ENCODE measurements at places on chromosomes 7 and 10.
A peak's percentile ranks its signal among the peaks of the same experiment; 100 is the strongest.

GRCh38 chr10:33134011-33134751, 176.2 kb upstream of the ITGB1 start:
- no peak for DNase-seq

DNA sequence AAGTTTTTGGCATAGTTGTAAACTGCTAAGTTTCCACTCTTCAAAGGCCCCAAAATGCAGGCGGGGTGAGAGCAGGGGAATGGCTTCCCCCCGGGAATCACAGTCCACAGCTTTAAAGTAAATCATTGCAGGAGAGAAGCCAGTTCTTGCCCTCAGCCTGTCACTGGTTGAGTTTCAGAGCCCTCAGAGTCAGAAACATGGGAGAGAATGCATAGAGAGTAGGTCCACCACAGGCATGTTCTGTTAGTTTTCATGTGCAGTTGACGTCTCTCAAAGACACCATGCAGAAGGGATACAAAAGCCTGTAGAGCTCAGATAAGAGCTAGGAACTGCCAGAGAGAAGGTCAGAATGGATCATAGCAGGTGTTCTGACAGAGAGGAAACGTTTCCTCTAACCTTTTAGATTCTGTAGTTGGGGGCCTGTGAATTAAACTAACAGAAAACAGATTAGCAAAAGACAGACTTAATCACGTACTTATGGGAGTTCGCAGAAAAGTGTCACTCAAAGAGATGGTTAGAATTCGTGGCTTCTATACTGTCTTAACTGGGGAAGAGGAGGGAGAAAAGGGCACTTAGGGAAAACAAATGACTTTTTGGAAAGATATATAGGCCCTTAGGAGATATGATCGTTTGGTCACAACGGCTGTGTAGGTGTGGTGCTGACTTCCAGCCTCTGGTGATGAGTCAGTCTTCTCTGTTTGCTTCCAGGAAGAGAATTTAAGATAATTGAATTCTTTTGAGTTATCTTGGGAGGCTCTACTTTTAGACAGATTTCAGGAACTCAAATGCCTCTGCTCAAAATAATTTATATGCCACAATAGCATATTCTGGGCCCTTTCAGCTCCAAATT, 48.0 kb upstream of the MSRB2 start:
- DNase-seq = no peak

DNA sequence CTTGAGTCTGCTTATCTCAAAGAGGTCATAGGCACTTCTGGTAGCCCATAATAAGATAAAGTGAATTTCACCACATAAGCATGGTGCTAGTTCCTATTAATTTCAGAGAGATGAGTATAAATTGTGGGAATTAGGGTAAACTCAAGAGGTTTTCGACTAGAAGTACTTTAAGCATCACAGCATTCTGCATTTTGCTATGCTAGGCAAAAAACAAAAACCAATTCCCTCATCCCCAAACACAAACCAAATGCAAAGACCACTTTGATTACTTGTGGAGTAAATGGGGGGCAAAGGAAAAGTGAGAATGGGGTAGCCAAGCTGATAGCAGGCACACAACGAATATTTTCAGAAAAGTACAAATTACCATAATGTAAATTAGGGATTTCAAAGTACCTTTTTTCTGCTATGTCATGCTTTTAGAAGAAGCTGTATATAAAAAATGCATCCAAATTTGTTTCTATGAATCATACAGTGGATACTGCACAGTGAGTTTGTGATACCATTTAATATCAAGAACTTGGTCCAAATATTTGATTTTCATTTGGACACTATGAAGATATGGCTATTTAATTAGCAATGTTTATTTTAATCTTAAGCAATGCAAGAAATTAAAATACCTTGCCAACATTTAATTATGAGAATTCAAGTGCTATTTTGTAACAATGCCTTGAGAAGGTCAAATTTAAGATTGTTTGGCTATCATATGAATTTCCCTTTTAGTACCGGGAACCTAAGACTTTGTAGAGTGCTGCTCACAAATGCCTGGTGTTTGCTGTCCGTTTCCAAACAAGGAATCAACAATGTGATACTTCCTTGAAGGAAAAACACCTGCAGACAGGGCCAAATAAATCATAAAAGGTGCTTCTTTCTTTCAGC, 455.5 kb downstream of the PHTF2 start:
- DNase-seq = no peak

DNA sequence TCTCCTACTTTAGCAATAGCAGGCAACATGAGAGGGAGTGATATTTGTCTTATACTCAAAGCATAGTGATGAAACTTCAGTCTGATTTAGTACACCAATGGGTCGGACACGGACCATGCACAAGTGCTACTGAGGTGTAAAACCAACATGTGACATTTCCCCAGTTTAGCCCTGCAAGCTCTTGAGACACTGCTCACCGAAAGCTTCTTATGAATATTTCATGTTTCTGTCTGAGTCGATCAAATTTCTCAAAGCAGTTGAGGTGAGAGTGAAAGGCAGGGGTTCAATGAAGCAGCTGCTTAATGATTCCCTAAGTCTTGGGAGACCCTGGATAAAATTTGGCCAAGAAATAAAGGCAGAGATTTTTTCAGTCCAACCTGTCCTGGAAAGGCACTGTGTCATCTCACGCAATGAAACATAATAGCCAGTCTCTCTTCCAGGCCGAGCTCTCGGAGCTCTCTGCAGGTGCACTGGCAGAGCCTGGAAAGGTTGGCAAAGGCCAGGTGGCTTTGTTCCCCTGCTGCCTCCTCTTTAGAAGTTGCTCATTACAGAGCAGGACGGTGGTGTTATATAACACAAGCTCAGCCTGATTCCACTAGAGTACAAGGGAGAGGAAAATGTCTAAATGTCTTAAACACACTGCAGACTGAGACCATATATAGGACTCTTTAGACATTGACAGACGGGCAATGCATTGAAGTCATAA, 33.9 kb upstream of the XPNPEP1 start:
- DNase-seq = no peak

GRCh38 chr10:20552382-20552781, 344.7 kb downstream of the NEBL start:
- DNase-seq = no peak

DNA sequence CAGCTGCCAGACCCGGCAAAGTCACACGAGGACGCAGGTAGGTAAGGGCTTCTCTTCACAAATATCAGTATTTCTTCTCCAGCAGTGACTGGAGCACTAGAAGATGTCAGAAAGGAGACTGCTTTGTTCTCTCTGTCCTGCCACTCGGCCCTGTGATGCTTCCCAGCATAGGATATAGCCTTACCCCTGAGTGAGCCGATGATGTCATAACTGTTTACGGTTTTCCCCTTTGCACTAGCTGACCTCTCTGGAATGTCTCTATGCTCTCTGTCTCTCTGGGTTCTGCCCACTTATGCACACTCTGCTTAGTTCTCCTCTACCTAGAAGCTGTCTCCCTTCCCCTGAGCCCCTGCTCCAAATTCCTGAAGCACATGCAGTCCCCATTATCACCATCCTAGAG, 167.5 kb upstream of the PODXL start:
- no peak for DNase-seq

DNA sequence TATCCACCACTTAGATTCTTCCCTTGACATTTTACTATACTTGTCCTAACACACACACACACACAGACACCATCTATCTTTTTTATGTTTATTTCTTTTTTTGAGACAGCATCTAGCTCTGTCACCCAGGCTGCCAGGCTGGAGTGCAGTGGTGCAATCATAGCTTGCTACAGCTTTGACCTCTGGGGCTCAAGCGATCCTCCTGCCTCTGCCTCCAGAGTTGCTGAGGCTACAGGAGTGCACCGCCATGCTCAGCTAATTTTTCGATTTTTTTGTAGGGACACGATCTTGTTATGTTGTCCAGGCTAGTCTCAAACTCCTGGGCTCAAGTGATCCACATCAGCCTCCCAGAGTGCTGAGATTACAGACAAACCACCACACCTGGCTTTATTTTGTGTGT, 16.7 kb downstream of the WIPI2 start:
- no peak for DNase-seq

DNA sequence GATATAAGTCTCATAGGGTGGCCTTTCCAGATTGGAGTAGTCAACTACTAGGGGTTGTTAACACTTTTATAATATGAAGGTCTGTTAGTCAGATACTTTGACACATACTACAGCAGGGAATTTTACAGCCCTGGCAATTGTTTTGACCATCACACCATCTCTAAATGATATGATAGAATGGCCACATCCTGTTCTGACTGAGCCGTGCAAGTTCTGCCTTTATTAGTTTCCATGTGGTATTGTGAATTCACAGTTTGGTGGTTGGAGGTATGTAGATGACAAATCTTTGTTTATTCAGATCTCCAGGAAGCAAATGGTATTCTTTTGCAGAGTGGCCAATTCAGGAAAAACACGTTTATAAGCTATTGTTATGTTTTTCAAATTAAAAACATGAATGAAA, 83.0 kb downstream of the NRG3 start:
- no peak for DNase-seq

GRCh38 chr10:71752391-71753090, 20.8 kb downstream of the VSIR start:
- DNase-seq = no peak

DNA sequence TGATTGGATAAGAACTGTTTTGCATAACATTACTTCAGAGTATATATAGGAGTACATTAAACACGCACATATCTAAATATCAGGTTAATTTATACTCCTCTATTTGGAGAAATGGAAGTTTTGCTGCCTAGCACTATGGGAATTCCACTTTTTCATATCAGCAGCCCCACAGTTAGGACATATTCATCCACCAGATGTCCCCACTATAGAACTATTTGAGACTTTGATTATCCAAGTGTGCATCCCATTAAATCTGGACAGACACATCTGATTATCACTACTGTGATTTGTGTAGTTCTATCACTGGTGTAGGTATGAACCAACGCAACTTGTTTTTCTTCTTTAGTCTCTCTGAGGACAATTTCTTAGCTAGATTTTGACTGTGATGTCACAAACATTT, 345.7 kb downstream of the THSD7A start:
- no peak for DNase-seq

GRCh38 chr7:896346-897075, 20.2 kb downstream of the GET4 start:
- DNase-seq = no peak

- no peak for DNase-seq
These were observed 11.1 kb downstream of the YWHAG start for GRCh38 chr7:76347710-76348109.

GRCh38 chr10:23316406-23316805, 28.2 kb downstream of the C10orf67 start:
- no peak for DNase-seq

DNA sequence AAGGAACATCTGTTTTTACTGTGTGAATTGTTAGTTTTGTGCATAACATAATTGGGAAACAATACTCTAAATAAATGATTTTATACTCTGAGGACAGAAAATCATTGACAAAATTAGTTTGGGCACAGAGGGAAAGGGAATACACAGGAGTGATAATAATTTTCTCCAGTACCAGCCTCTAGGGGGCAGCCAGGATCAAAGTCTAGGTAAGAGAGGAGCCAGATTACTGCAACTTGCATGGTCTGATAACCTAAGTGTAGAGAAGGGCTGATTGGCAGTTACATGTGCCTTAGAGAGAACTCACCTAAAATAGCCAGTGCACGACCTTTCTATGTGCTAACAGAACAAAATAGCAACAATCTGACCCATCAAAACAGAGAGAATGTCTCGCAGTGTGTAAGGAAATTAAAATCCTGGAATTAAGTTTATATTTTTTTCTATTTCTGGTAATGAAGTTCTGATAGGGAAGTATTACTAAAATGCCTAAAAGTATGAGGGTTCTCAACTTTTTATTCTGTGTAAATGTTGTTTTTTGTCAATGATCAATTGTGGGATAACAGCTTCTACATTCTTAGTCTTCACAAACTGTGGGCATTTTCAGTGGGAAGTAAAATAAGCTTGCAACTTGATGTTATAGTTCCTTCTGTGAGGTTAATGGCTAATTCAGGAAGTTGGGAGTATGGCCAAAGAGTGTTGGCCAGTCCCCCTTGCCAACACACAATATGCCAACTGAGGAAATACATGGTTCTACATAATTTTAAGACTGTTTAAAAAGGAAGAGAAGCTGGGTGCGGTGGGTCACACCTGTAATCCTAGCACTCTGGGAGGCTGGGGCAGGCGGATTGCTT, 66.4 kb downstream of the EXOC6 start:
- peak; percentile 53 for DNase-seq

GRCh38 chr7:129536323-129536722, 34.0 kb downstream of the SMKR1 start:
- no peak for DNase-seq

DNA sequence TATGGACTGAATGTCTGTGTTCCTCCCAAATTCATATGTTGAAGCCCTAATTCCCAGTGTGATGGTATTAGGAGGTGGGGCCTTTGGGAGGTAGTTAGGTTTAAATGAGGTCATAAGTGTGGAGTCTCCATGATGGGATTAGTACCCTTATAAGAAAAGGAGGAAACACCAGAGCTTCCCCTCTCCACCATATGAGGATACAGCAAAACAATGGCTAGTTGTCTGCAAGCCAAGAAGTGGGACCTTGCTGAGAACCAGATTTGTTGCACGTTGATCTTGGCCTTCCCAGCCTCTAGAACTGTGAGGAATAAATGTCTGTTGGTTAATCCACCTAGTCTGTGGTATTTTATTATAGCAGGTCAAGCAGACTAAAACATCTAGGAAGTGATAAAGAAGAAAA, 102.2 kb downstream of the AHCYL2 start:
- DNase-seq = no peak

GRCh38 chr7:159071260-159071659, 73.4 kb downstream of the VIPR2 start:
- peak; percentile 6 for DNase-seq

DNA sequence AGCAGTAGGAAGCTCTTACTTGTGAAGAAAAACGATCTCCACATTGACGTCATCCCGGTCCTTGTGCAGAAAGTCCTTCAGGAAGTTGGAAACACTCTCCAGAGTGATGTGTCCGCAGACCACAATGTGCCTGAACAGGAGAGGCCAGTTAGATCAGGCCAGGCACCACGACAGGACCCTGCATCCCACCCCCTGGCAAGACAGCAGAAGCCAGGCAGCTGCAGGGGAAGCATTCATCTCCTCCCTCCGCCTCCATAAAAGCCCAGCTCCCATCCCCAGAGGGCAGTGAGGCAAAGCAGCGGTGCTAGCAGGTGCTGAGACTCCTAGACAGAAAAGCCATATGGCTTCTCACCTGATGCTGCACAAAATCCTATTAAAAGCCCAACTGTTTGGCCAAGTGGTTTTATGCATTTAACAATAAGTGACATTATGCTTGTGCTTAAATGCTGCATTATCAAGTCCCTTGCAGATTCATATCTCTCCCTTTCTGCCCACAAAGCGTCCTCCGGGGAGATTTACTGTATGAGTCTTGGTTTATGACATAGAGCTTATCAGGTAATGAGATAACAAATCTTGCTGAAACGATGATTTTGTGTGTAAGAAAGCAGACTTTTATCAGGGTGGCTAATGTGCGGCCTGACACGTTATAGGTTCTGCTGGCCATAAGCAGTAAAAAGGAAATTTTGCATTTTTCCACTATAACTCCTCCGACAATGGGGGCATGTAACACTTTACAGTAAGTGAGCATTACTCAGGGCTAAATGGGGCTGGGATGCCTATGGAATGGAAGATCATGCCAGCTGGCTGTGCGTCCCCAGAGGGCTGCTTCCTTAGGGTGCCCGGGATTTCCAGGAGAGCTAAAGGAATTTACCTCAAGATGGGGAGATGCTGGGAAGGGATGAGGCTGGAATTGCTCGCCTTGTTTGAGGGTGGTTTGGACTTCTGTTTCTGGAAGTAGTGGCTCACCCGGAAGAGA, 546.9 kb downstream of the KCNMA1 start:
- DNase-seq = no peak

GRCh38 chr7:136709876-136710275, 158.6 kb upstream of the CHRM2 start:
- no peak for DNase-seq

- peak; percentile 25 for DNase-seq
These were observed 1061.4 kb downstream of the TYW1 start for GRCh38 chr7:68058014-68058413.

All from H9 (cell line).